Smooth muscle cell of bladder (primary cell): ENCODE measurements at places on chromosomes 7 and 10. TPM values are rescaled to one million over a fixed set of nuclear protein-coding genes. Genes with fewer than 3 reads are reported as not detected.

The CUZD1 gene
- 0.43 and 0.55 TPM in 2 replicates for total RNA-seq

The CPXM2 gene
- 3.1 and 29.0 TPM in 2 replicates for total RNA-seq

The EBLN1 gene
- total RNA-seq = not detected in 2 replicates

The ZNF862 gene
- 6.8 and 11.5 TPM in 2 replicates for total RNA-seq

The HPSE2 gene
- under 0.01 TPM in 1 of 2 replicates, not detected in the other for total RNA-seq

The CRHR2 gene
- total RNA-seq = not detected in 2 replicates

The VPS26A gene
- total RNA-seq = 21.2 and 26.9 TPM in 2 replicates

The EMX2 gene
- not detected in 2 replicates for total RNA-seq

The HIPK2 gene
- total RNA-seq = 5.4 and 6.6 TPM in 2 replicates

The AKR1C4 gene
- total RNA-seq = not detected in 2 replicates

The MACC1 gene
- total RNA-seq = 0.92 and 1.4 TPM in 2 replicates
